Fibroblast of skin of right quadriceps (primary cell): ENCODE measurements at places on chromosomes 1 and 21.

DNA sequence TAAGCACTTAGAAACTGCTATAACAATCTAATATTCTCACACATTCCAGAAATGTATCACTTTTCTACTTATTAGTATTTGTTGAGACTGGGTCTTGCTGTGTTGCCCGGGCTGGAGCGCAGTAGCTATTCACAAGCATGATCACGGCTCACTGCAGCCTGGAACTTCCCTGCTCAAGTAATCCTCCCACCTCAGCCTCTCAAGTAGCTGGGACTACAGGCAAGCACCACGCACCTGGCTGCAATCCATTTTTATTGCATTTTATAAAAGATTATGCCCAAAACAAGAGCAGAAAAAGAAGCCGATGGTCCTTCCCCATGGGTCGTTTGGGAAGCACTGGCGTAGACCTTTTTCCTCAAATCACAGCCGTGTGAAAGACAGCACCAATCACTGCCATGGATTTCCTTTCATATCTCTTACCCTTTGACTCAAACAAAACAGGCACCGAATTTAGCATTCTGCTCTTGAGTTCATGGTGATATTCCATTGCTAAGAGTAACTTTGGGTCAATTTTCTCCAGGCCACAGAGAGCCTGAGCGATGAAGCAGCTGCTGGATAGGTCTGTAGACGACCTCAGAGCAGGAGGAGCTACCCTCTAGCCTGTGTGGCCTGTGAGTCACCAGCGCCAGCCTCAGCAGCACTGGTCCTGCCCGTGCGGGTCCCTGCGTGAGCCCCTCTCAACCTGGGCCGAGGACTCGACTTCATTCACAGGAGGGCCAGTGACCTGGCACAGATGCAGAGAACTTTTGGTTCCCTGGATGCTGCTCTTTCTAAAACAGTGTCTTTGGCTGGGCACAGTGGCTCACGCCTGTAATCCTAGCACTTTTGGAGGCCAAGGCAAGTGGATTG is 80.8 kb downstream of the PIK3CD start:
- no peak for DNase-seq

GRCh38 chr1:115330480-115331013 is 7.5 kb downstream of the NGF start:
- DNase-seq, result peak; percentile 97

DNA sequence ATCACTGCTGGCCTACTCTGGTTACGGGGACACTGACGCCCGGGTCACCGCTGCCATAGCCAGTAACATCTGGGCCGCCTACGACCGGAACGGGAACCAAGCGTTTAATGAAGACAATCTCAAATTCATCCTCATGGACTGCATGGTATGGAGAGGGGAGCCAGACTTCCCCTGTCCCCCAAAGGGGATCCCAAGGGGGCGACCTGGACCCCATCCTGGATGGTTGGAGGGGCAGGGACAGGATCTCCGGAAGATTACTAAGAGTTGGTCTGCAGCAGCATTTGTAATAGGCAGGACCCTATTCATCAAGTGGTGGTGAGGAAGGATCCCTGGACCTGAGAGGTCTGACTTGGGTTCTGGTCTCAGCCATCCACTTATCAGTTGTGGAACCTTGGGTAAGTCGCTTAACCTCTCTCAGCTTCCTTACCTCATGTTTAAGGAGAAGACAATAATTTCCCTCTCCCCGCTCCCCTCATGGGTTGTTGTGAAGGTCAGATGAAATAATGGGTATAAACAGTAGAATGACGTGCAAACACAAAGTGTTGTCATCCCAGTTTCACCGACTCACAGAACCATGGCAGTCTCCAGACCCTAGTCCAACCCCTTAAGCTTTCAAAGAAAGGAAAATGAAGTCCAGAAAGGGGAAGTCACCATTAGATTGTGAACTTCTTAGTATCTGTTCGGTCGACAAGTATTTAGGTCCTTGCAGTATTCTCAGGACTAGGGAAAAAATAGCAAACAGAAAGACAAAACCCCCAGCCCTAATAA is 883 bp downstream of the LAMTOR2 start:
- no peak for DNase-seq

GRCh38 chr21:18252256-18252655 is 7.6 kb downstream of the CHODL start:
- DNase-seq, result no peak
